ENCODE measurements at places on chromosomes 5 and 9. TPM values are rescaled to one million over a fixed set of nuclear protein-coding genes. Genes with fewer than 3 reads are reported as not detected.

Gene CAMK4
- 0.78 TPM for total RNA-seq

Gene PLK2
- 24.4 TPM for total RNA-seq

Gene FIBCD1
- not detected for total RNA-seq

Gene CD72
- total RNA-seq, result 3.3 TPM

Gene HAVCR1
- total RNA-seq, result not detected

Gene C5orf52
- not detected for total RNA-seq

Gene SLC25A48
- total RNA-seq, result 1.0 TPM

Gene ZFYVE16
- 10.2 TPM for total RNA-seq

Gene ALDOB
- 23.4 TPM for total RNA-seq

Gene SOHLH1
- total RNA-seq, result not detected

Gene SPINK4
- not detected for total RNA-seq

Gene OLFML2A
- total RNA-seq, result 5.3 TPM

Gene PLAC8L1
- not detected for total RNA-seq

DNA sequence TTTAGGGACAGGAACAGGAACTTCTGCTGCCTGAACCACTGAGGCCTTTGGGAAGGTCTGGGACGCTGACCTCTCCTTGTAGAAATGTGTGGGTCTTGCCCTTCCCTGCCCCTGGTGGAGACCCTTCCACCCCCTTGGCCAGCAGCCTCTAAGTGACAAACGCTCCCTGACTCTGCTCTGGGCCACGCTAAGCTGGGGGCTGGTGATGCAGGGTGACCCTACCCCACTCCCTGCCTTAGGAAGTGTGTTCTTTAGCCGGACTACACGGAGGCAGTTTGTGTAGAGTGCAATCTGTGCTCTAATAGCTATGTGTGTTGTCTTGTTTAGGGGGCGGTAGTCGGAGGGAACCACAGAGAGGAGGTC lies 123.0 kb downstream of the COL23A1 start:
- H3K4me1 ChIP-seq, result no peaks in the 10 kb centered on the region
- H3K4me3 ChIP-seq, result no peak overlapping the region
- no peaks in the 10 kb centered on the region for H3K27me3 ChIP-seq

GRCh38 chr9:137814436-137814835 lies 63.1 kb upstream of the CACNA1B start:
- H3K27ac ChIP-seq, result no peak overlapping the region
- no peak overlapping the region for H3K4me3 ChIP-seq
- H3K27me3 ChIP-seq, result no peaks in the 10 kb centered on the region
- H3K4me1 ChIP-seq, result no peaks in the 10 kb centered on the region
- H3K36me3 ChIP-seq, result peaks cover 37% of the 10 kb centered on the region

DNA sequence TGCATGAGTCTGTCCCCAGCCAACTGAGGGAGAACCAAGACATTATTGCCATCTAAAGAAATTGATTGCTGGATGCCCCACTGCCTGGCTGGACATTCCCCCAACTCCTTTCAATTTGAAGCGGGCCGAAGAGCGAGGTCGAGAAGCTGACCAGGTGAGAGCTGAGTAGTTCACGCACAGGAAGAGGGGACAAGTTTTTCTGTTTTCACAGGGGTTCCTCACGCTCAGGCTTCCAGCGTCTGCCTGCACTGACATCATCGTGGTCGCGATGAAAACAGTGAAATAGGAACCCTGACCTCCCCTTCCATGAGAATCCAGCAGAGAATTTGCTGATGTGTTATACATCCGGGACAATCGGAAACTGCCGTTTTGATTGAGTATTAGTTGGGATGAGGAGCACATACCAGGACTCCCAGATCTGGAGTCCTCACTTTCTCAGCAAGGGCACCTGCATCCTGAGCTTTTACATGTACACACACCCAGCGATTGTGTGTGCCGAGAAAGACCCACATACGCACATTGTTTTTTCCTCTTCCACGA lies 3.1 kb upstream of the DMRT3 start:
- H3K36me3 ChIP-seq, result no peaks in the 10 kb centered on the region
- H3K4me3 ChIP-seq, result no peak overlapping the region
- peaks cover 39% of the 10 kb centered on the region for H3K4me1 ChIP-seq
- DNase-seq, result no peak
- no peak overlapping the region for H3K27ac ChIP-seq

GRCh38 chr9:115524453-115525059 lies 406.6 kb upstream of the TNC start:
- no peak overlapping the region for H3K4me3 ChIP-seq
- no peak overlapping the region for H3K27ac ChIP-seq
- no peaks in the 10 kb centered on the region for H3K36me3 ChIP-seq
- no peaks in the 10 kb centered on the region for H3K4me1 ChIP-seq

- H3K36me3 ChIP-seq, result no peaks in the 10 kb centered on the region
- H3K27ac ChIP-seq, result no peak overlapping the region
- H3K4me3 ChIP-seq, result no peak overlapping the region
- no peaks in the 10 kb centered on the region for H3K27me3 ChIP-seq
- no peak for DNase-seq
Observed at GRCh38 chr5:37988454-37989046, 148.7 kb upstream of the GDNF start.

- no peak overlapping the region for H3K27ac ChIP-seq
- H3K36me3 ChIP-seq, result no peaks in the 10 kb centered on the region
- H3K27me3 ChIP-seq, result no peaks in the 10 kb centered on the region
- H3K4me3 ChIP-seq, result no peak overlapping the region
Observed at GRCh38 chr5:135243556-135244285, 155.3 kb downstream of the MACROH2A1 start.

GRCh38 chr5:54838843-54839242 lies 146.6 kb downstream of the ESM1 start:
- no peak overlapping the region for H3K4me3 ChIP-seq
- H3K27me3 ChIP-seq, result no peaks in the 10 kb centered on the region
- no peak for DNase-seq
- peaks cover 17% of the 10 kb centered on the region for H3K4me1 ChIP-seq
- H3K36me3 ChIP-seq, result no peaks in the 10 kb centered on the region

GRCh38 chr9:123044586-123044985 lies 11.1 kb downstream of the GPR21 start:
- H3K36me3 ChIP-seq, result no peaks in the 10 kb centered on the region
- H3K27ac ChIP-seq, result no peak overlapping the region
- H3K27me3 ChIP-seq, result no peaks in the 10 kb centered on the region
- no peak for DNase-seq
- H3K4me3 ChIP-seq, result no peak overlapping the region
- H3K4me1 ChIP-seq, result peaks cover 17% of the 10 kb centered on the region

- H3K4me1 ChIP-seq, result no peaks in the 10 kb centered on the region
- H3K4me3 ChIP-seq, result no peak overlapping the region
Observed at GRCh38 chr9:114827641-114828302, 21.9 kb upstream of the TNFSF15 start.

DNA sequence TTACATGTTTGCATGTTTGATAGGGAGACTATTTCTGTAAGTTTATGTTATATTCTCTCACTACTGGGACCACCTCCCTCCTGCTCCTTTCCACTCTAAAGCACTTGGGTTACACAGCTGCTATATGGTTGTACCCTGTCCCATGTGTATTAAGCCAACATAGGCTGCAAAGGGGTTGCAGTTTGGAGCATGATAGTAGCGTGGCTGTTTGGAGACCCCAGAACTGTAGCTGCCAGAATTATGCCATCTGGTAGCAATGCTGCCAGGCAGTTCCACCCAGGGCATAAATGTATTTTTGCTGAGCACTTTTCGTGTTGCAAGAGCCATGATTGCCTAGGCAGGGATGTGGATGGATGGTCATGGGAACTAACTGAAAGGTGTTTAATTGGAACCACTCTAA lies 81.8 kb downstream of the CNTLN start:
- DNase-seq, result no peak
- no peaks in the 10 kb centered on the region for H3K4me1 ChIP-seq
- H3K4me3 ChIP-seq, result no peak overlapping the region
- H3K27me3 ChIP-seq, result no peaks in the 10 kb centered on the region
- H3K36me3 ChIP-seq, result no peaks in the 10 kb centered on the region

DNA sequence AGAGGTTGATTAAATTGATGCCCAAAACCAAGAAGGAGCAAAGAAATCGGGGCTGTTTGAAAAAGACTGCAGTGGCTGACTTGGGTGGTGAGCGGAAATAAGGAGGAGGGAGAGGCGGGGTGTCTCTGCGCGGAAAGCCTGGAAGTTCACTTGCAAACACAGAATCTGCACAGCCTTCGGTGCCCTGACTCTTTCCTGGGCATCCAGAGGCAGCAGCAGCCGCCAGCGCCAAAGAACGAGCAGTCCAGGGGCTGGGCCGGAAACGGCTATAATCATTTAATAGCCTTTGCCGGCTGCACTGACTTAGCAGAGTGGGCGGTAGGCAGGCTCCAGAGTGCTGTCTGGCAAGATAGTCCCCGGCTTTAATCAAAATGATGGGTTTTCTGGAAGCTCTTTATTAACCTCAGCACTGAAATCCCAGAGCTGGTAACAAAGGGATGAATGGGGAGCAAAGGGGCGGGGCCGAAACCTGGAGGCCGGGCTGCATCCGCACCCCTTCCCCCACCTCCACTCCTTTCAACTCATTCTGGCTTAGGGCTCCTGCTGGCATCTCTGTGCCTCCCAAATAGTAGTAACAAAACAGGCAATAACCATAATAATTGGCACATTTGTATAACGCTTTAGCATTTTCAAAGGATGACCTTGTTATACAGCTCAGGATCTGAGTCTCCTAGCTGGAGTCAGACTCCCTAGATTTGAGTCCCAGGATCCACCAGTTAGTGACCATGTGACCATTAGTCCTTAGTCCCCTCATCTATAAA lies 35.7 kb downstream of the PCDHAC2 start:
- no peak overlapping the region for H3K27ac ChIP-seq
- no peak overlapping the region for H3K4me3 ChIP-seq

DNA sequence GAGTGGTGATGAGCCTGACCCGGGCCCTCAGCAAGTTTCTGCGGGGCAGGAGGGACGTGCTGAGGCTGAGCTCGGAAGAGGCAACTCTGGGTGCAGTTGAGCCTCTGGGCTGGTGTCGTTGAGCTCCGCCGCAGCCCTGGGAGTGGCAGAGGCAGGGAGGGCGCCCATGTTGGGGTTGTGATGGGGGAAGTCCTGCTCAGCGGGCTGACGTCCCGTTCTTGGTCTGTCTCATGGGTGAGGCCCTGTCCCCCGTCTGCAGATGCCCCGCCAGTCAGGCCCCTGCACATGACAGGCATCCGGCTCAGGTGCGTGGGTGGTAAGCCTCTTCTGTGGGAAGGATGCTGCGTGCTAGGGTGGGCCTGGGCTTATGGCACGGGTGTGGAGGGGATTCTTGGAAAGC lies 64.3 kb downstream of the RXRA start:
- no peak for DNase-seq
- H3K27ac ChIP-seq, result no peak overlapping the region
- H3K4me3 ChIP-seq, result no peak overlapping the region
- H3K27me3 ChIP-seq, result no peaks in the 10 kb centered on the region
- H3K4me1 ChIP-seq, result peaks cover 67% of the 10 kb centered on the region

DNA sequence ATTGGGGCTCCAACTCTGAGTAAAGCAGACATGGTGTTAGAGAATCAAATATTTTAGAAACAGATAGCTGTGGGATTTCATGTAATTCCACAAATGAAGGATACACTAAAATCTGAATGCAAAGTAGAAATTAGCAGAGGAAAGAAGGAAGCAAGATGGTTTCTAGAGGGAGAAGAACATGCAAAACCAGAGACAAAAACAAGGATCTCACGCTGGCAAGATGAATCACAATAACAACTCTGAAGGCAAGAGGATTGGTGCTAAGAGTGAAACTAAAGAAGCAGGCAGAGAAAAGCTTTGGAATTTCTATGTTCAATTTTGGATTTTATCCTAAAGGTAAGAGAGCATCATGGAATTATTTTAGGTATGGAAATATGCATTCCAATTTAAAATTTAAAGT lies 857.2 kb upstream of the COX7C start:
- H3K27ac ChIP-seq, result no peak overlapping the region
- DNase-seq, result no peak
- no peaks in the 10 kb centered on the region for H3K36me3 ChIP-seq
- no peak overlapping the region for H3K4me3 ChIP-seq

DNA sequence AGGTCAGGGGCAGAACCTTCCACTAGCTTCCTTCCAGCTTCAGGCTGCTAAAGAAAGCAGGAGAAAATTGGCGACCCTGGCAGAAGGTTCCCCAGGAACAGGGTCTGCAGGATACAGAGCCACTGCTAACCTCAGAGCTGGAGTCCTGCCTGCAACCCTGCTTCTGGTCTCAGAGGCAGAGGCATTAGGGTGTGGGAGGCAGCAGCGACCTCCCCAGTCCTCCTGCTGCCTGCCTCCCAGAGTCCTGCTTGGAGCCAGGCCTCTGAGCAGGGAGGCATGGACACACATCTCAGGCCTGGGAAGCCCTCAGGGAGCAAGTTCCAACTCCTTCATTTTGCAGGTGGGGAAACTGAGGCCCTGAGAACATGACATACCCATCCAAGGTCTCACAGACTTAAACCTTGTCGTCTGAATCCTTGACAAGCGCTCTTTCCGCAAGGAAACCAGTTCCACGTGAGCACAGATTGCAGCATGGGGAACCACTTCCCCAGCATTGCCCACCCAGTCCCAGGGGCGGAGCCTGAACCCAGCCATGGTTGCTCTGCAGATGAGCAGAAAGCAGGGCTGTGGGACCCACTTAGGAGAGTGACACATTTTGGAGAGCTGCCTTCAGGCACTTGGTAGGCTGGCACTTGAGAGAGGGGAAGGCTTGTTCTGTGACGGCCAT lies 28.2 kb upstream of the HAND1 start:
- H3K27ac ChIP-seq, result no peak overlapping the region
- no peaks in the 10 kb centered on the region for H3K4me1 ChIP-seq
- H3K4me3 ChIP-seq, result no peak overlapping the region
- H3K27me3 ChIP-seq, result no peaks in the 10 kb centered on the region
- H3K36me3 ChIP-seq, result no peaks in the 10 kb centered on the region

GRCh38 chr9:6433410-6433809 lies 20.4 kb downstream of the UHRF2 start:
- H3K36me3 ChIP-seq, result no peaks in the 10 kb centered on the region
- H3K27ac ChIP-seq, result no peak overlapping the region
- no peak overlapping the region for H3K4me3 ChIP-seq
- no peaks in the 10 kb centered on the region for H3K4me1 ChIP-seq

- H3K4me1 ChIP-seq, result no peaks in the 10 kb centered on the region
- H3K36me3 ChIP-seq, result no peaks in the 10 kb centered on the region
- no peak overlapping the region for H3K27ac ChIP-seq
- no peaks in the 10 kb centered on the region for H3K27me3 ChIP-seq
Observed at GRCh38 chr9:112371060-112371459, 8.8 kb upstream of the HSDL2 start.

DNA sequence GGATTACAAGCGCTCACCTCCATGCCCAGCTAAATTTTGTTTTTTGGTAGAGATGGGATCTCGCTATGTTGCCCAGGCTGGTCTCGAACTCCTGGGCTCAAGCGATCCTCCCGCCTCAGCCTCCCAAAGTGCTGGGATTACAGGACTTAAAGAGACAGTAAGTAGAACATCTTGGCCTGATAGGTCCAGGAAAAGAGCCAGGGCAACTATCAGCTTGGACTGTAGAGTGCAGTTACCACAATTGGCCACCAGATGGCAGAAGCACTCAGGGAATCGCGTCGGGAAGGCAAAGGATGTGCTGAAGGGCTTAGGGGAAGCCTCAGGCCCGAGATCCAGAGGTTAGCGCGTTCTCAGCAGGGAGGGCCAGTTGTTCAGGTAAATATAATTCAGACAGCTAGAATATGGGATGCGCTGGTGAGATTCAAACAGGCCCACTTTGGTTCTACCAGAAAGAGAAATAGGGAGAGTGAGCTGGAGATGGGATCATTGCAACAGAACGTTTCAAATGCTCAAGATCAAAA lies 21.5 kb downstream of the C9orf57 start:
- no peaks in the 10 kb centered on the region for H3K27me3 ChIP-seq
- no peak overlapping the region for H3K27ac ChIP-seq
- no peaks in the 10 kb centered on the region for H3K36me3 ChIP-seq
- DNase-seq, result peak; percentile 77
- no peak overlapping the region for H3K4me3 ChIP-seq
- peaks cover 2% of the 10 kb centered on the region for H3K4me1 ChIP-seq
